Dermis blood vessel endothelial cell (primary cell): ENCODE measurements at places on chromosomes 1 and 21. TPM values are rescaled to one million over a fixed set of nuclear protein-coding genes. Genes with fewer than 3 reads are reported as not detected.

The KIF17 gene
- 32.3 and 39.5 TPM in 2 replicates for total RNA-seq

The SOX13 gene
- 15.3 and 23.0 TPM in 2 replicates for total RNA-seq

The ALDH9A1 gene
- total RNA-seq: 107 and 140 TPM in 2 replicates

The RGSL1 gene
- not detected in 2 replicates for total RNA-seq

The TMEM52 gene
- 0.37 TPM in 1 of 2 replicates, not detected in the other for total RNA-seq

The OR2T29 gene
- total RNA-seq: not detected in 2 replicates

DNA sequence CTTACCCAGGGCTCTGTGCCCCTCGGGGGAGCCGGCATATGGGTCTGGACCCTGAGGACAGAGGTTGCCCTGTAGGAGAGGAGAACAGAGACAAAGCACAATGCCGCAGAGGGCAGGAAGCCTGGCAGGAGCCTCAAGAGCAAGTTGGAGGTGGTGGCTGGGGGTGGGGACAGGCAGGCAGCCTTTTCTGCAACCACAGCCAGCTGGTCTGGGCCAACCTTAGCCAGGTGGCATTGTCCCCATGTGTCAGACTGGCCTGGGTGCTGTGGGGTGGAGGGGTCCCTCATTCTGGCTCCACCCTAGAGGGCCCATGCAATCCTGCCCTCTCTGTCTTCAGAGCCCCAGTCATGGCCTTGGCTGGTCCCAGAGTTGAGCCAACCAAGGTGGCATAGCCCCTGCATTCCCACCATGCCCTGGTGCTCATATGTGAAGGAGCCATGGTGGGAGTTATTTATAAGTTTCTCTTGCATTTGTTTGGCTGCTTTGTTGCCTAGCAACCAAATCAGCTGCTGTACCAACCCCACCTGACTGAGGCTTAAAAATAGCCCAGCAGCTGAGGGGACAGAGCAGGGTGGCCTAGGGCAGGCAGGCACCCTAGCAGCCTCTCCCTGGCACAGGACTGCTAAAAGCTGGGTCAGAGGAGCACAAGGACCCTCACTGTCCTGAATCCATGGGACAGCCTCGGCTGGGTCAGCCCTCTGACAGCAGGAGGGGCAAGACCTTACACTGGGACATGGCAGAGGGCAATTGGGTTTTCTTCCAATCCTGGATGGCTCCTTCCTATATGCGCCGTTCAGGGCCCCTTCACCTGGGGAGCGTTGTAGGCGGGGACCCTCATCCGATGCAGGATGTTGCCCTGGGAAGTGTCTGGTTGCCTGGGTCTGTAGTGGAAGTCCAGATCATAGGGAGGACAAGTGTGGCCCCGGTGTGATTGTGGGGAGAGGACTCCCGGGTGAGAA lies 19.5 kb downstream of the MAP7D1 start:
- DNase-seq: peak; percentile 58

GRCh38 chr1:226444901-226445300 lies 37.0 kb upstream of the PARP1 start:
- DNase-seq: no peak

DNA sequence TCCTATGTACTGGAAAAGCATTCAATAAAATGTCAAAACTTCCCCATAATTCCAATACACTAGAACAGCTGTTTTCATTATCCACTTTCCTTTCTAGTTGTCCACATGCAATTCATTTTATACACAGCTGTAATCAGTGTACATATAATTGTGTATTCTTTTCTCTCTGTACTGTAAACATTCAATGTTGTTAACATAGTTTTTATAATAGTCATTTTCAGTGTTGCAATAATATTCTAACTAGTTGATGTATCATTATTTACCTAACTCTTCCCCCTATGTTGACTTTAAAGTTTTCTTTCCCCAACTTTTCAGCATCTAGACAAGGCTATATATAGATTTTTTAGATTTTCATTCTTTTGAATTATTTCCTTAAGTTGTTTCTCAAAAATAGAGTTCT lies 44.4 kb downstream of the DIPK1A start:
- no peak for DNase-seq

DNA sequence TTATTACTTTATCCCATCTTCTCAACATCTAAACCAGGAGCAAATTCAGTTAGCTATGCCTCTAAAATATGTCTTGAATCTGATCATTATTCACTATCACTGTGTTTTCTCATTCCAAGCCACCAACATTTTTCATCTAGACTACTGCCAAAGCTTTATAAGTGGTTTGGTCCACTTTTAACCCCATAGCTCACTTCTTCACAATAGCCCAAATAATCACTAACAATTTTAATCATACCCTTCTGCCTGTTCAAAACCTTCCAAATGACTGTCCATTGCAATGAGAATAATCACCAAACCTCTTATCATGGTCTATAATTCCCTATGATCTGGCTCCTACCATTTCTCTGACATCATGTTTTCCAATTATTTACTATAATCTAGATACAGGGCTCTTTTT lies 149.8 kb upstream of the ZNHIT6 start:
- DNase-seq: no peak

DNA sequence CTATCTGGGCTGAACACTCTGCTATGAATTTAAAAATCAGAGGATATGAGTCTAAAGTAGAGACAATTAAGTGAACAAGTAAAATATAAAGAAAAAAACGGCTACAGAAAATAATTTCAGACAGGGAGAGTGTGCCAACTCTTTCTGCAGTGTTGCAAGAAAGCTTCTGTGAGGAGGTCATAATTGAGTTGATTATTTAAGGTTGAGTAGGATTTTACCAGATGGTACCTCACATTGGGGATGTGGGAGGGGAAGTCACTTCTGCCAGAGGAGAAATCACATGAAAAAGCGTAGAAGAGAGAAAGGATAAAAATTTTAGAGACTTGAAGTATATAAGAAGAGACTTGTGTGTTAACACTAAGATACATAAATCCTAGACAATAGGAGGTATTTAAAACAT lies 238.0 kb upstream of the NCAM2 start:
- DNase-seq: no peak

GRCh38 chr1:87973896-87974295 lies 645.2 kb downstream of the LMO4 start:
- DNase-seq: no peak

DNA sequence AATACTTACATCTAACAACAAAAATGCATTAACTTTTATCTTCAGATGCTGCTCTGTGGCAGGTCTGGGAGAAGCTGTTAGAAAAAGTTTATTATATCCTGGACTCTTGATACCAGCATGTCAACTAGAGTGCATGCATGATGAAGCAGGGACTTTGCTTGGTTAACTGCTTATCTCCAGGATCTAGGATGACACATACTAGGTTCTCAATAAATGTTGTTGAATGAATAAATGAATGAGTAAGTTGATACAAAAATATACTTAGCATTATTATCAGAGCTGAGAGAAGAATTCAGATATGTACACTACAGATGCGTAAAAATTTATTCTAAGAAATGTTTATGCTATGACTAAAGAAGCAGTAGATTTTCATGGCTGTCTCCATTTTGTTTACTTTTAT lies 304.3 kb downstream of the LTN1 start:
- DNase-seq: no peak

DNA sequence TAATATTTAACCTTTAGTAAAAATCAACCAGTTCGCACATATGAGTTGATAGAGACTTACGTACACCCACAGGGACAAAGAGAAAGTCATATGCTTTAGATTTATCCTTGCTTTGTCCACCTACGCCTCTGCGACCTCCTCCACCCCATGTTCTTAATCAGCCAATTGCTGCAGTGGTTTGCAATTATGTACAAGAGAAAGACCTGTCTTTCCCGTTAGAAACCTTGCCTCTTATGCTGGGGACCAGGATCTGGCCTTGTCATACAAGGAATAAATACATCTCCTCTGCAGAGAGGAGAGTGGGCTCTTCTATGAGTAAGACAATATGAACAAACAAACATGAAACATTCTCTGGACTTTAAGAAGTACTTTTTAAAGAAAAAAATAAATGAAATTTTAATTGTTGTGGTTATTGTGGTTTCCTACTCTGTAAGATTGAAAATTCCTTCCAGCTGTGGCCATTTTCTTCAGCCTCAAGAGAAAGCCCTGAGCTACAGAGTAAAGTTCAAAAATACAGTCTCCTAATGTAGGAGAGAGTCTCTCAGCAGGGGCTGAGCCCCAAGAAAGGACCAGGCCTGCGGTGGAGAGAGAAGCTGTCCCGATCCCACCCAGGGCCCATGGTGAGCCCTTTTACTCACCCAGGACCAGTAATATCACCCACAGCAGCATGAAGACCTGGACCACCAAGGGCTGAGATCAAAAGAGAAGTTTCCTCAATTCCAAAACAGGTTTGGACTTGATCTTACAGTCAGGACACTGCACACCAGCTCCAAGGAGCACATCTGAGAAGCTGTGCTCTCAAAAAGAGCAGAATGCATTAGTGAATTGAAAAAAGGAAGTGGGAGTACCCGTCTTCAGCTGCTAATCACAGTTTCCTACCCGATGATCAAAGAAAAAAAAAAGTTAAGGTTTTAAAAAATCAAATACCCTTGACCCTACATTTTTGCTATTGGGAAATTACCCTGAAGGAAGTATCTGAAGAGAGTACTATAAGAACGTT lies at the start of gene FCRL5:
FCRL5 (minus strand) TSS at position 822 of the 1,000 bp plus-strand sequence; CDS start at position 669, 153 bp downstream.
- DNase-seq: no peak

The C8B gene
- not detected in 2 replicates for total RNA-seq

The TXNIP gene
- 108 and 151 TPM in 2 replicates for total RNA-seq

The NOS1AP gene
- total RNA-seq: 0.34 and 0.70 TPM in 2 replicates

DNA sequence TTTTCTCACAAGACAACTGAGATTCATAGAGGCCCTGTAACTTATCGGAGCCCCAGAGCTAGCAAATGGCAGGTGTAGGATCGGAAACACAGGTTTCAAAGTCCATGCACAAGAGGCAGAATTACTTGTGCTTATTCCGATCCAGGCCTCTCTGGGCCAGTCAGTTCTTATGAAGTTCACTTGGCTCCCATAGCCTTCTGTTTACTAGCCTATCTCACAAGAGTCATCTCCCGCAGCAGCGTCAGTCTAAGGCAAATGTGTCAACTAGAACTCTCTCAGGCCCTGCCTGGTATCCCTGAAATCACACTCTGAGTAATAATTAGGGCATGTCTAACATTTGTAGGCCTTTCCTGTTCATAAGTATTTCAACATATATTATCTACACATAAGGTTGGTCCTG lies 43.3 kb downstream of the PHC2 start:
- DNase-seq: no peak

- peak; percentile 63 for DNase-seq
Measured at GRCh38 chr1:52142220-52143183, 613 bp downstream of the ZFYVE9 start.

The CDK18 gene
- total RNA-seq: 0.65 and 1.7 TPM in 2 replicates

The ERICH3 gene
- under 0.01 TPM in 1 of 2 replicates, not detected in the other for total RNA-seq

DNA sequence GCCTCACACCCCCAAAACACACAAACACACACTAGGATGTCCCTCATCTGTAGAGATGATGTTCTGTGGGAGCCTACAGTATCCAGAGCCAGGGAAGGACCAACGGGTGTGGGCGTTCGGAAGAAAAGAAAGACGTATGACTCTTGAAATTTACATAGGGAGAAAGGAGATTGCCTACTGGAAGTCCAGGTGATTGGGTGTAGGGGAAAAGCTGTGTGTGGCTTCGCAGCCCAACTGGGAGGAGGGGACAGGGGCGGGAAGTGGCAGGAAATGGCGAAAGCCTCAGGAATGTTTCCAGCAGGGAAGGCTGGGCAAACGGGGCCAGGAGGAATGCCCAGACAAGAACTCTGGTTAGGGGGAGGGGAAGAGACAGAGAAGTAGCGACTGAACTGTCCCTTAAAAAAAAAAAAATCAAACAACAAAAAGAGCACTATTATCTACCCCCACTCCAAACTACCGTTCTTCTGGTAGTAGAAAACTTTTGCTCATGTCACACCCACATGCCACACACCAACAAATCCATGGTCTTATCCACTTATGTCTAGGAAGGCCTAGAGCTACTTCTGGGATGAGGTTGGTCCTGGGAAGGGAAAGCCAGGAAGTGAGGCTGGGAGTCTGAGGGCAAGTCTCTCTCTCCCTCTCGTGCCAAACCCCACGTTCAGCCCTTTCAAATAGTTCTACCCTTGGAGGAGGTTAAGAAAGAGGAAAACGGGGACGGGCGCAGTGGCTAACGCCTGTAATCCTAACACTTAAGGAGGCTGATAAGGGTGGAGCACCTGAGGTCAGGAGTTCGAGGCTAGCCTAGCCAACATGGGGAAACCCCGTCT lies 1.8 kb upstream of the CKS1B start:
- DNase-seq: peak; percentile 96

DNA sequence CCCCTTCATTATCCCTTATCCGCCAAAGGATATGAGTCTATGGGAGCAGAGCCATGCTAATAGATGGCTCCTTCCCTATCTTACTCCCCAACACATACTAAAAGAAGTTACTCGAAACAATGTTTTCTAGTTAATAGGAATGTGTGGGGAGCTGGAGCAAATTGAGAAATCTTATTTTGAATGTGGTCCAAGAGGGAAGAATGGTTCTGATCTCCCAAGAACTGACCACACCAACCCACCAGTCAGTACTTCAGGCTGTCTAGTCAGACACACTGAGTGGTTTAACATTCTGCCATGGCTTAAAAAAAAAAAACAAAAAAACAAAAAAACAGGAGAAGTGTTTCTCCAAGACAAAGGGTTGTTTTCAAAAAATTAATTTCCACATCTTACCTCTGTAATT lies 31.5 kb upstream of the DNASE2B start:
- DNase-seq: peak; percentile 14

DNA sequence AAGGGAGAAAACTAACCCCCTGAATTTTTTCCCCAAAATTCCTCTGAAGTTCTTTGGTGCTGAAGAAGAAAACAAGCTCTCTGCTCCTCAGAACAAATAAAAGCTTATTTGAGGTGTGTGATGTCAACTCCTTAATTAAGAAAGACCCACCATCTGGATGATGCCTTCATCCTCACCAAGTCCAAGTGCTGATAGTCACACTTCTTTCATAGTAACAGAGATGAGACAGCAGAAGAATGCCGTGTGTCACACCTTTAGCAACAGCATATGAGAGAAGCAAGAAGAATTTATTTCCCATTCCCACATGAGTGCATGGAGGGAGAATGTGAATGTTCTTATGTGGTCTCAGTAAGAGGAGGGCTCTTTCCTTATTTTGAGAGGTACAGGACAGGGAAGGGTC lies 91.2 kb downstream of the TGFB2 start:
- no peak for DNase-seq

The MIGA1 gene
- total RNA-seq: 16.1 and 19.9 TPM in 2 replicates

- no peak for DNase-seq
Measured at GRCh38 chr1:171173069-171173468, 12.0 kb upstream of the FMO2 start.

- DNase-seq: no peak
Measured at GRCh38 chr1:196545222-196545621, 63.0 kb downstream of the KCNT2 start.

The PTPRC gene
- not detected in 2 replicates for total RNA-seq

The KCNH1 gene
- total RNA-seq: under 0.01 and 0.05 TPM in 2 replicates

DNA sequence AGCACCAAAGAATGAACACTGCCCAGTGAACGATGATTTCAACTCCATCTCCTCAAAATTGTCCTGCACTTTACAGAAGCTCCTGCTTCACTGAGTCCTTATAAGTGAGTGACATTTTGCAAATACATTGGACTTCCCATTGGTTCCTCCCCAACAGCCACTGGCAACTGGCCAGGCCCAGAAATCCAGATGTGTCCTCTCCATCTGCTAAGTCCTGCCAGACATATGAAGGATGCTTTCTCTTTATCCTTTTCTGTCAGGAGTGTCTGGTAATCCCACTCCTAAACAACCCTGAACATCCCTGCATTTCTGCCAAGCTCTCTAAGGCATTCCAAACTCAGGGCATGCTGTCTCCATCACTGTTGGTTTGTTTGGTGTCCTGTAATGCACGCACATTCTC lies 271.8 kb downstream of the RRAGC start:
- no peak for DNase-seq

- no peak for DNase-seq
Measured at GRCh38 chr1:182626527-182626926, 22.3 kb upstream of the RGS16 start.
